ENCODE measurements at places on chromosomes 12 and 14.

- no peak for DNase-seq
These were observed 130.8 kb downstream of the PRKD1 start for GRCh38 chr14:29796853-29797252.

GRCh38 chr12:107468182-107468581 lies 217.4 kb upstream of the PWP1 start:
- no peak for DNase-seq

- DNase-seq, result no peak
These were observed 12.2 kb downstream of the CCDC175 start for GRCh38 chr14:59564366-59564765.

GRCh38 chr12:54525383-54525782 lies 24.0 kb upstream of the PDE1B start:
- no peak for DNase-seq
